ENCODE measurements at places on chromosomes 13 and 19. TPM values are rescaled to one million over a fixed set of nuclear protein-coding genes. Genes with fewer than 3 reads are reported as not detected.

DNA sequence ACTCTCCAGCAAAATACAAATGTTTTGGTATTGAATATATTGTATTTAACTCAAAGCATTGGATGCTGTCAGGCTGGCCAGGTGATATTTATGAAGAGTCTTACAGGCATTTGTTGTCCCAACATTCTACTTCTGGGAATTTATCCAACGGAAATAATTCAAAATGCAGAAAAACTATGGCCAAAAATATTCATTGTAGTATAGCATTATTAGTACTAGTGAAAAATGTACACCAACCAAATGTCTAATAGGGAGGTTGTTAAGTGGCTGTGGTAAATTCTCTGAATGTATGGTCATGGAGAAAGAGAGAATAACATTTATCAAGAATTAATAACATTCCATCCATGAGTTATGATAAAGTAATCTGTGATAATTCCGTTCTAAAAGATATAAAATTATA lies 38.6 kb upstream of the GAS6 start:
- DNase-seq, result no peak

DNA sequence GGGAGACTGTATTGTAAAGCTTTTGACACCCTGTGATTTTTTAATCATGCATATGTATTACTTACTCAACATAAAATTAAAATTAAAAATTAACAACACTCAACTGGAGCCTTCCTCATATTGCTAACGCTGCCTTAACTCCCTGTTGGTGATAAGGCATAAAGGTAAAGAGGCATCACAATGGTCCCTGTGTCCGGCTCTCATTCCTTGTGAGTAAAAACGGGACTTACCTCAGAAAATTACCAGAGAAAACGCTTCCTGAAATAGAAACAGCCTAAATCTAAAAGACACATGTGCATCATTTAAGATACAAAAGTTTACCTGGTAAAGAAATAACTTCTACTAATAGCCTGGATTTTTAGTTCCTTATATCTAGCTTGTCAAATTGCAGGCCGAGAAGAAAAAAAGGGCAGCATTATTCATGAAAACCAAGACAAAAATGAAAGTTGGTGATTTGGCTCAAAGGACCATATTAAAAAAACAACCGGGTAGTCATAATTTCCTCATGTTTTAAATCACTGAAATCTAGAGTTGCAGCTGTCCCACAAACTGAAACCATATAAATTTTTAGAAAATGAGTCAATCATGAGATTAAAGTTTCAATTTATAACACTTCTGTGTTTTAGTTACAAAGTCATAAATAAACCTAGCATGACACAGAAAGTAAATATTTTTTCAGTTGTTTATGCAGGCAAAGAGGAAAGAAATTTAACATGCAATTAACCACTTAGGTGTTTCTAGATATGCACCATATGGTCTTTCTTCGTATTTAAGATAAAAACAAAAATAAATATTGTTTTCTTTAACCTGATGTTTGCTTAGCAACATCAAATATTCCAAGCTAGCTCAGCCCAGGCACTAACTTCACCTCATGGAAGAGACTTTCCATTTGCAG lies 94.7 kb downstream of the MIPEP start:
- DNase-seq, result no peak

DNA sequence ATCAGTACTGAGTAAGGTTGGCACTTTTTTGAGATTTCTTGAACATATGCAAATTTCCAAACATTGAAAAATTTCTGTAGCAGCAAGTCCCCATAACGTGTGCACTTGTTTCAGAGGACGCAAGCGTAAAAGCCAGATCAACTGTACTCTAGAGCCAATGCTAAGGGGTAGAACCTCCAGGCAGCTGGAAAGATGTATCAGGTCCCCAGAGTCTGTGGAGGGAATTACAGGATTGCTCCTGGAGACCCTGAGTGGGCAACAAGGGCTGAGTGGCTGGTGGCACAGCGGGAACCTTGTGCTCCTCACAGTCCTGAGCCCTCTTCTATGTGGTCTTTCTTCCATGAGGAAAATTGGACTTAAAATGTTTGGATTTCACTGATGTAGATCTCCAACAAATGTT lies 53.9 kb upstream of the AMER2 start:
- DNase-seq, result no peak

DNA sequence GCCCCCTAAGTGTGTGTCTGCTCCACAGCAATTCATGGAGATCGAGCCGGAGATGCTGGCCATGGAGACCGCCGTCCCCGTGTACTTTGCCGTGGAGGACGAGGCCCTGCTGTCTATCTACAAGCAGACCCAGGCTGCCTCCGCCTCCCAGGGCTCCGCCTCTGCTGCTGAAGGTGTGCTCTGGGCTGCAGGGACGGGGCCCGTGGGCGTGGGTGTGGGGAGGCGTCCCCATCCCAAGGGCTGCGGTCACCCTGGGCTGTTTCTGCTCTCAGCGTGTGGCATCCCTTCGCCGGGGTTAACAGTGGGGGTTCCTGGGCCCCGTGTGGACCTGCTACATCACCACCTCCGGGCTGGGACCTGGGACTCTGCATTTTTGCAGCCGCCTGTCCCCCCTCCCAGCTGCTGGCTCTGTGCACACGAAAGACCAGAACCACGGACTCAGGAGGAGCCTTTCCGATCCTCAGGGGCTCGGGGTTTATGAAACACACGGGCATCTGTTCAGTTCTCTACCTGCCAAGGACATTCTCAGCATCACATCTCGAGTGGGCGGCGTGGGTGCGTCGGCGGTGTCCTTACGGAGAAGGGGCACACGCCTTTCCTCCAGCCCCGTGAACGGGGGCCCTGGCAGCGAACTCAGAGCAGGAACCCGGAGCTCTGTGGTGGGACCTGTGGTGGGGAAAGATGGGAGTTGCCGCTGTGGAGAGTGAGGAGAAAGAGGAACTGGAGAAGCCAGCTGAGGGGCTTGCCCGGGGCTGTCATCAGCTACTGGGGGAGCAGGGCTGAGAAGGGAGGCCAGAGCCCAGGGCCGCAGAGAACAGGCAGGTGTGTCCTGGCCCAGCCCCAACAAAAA lies 7.8 kb downstream of the NCLN start:
- DNase-seq, result no peak

GRCh38 chr13:100131863-100132574 lies 43.1 kb downstream of the PCCA start:
- DNase-seq, result peak; percentile 58

DNA sequence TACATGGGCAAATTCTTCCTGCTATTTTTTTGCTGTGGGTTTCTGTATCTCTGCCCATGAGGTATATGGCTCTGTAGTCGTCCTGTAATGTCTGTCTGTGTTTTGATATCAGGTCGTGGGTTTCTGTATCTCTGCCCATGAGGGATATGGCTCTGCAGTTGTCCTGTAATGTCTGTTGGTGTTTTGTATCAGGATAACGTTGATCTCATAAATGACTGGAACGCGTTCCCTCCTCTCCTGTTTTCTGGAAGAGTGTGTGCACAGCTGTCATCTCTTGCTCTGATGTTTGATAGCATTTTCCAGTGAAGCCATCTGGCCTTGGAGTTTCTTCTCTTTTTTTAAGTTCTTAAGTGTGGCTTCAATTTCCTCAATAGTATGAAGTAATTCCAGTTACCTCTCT lies 57.2 kb downstream of the SOX1 start:
- DNase-seq, result no peak

DNA sequence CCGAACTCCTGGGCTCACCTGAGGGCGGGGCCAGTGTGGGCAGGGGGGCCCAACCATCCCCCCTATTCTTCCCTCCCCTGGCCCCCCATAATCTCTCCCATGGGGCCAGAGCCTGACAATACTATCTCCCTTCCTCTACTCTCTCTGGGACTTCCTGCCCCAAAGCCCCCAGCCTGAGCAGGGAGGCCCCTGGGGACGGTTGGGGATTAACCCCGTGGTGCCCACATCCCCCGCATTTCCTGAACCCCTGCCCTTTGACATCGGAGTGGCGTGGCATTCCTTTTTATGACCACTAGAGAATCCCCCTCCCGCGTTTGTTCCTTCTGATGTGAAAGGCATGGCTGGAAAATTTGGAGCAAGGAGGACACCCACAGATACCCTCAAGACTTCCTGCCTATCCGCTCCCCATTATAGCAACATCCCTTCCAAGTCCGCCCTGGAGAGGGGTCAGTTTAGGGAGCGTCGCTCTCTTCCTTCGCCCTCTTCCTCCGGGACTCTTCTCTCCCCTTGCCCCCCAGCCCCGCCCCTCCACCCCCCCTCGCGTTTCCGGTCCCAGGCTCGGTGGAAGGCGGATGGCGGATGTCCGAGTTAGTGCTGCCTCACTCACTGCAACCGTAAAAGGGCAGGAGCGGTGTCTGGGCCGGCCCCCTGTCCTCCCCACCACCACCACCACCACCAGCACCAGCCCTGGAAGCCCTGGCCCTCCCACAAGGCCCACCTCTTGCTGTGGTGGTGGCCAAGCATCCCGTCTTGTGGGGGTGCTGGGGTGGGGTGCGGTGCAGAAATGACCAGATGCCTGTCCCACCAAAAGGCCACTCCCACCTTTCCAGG lies 1.8 kb downstream of the VASP start:
- DNase-seq, result peak; percentile 39

- no peak for DNase-seq
Observed at GRCh38 chr19:47371261-47371660, 22.1 kb downstream of the DHX34 start.

- no peak for DNase-seq
Observed at GRCh38 chr19:11373885-11374432, 507 bp upstream of the SWSAP1 start.

The FGF22 gene
- 0.24 TPM for total RNA-seq

The SLC1A5 gene
- 90.2 TPM for total RNA-seq
